Activated CD4-positive, CD25-positive, alpha-beta regulatory T cell treated with anti-CD3 and anti-CD28 coated beads, Interleukin-2, amount 50 U/mL, for 16 hours (primary cell): ENCODE measurements at places on chromosomes 6 and 20.

- no peak for DNase-seq
Observed at GRCh38 chr20:35643045-35643444, 21.7 kb downstream of the CPNE1 start.

- DNase-seq, result no peak
Observed at GRCh38 chr6:63926950-63927927, 291.6 kb downstream of the PHF3 start.

DNA sequence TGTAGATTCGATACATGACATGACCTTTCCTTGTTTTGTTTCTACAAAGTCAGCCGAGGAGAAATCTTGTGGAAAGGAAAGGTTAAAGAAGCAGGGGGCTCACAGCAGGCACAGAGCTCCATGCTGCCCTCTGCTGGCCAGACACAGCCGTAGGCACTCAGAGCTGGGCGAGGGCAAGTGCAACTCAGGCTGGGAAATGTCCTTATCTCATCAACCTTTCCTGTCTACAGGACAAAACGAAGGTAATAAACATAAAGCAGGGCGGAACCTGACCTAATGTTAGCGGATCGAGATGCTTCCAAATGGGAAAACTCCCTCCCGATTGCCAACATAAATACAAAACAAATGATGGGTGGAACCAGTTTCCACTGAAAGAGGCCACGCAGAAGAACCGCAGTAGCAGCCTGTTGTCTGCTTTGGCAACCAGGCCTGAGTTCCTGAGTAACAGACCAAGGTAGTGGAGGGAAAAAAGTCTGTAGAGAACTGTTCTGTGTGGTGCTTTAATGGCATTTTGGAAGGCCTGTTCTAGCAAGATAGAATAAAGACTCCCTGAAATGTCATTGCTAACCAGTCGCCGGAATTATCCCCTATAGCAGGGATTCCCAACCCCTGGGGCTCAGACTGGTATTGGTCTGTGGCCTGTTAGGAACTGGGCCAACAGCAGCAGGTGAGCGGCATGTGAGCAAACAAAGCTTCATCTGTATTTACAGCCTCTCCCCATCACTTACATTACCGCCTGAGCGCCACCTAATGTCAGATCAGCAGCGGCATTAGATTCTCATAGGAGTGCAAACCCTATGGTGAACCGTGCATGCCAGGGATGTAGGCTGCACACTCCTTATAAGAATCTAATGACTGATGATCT lies 85.2 kb downstream of the MBOAT1 start:
- peak; percentile 34 for DNase-seq

DNA sequence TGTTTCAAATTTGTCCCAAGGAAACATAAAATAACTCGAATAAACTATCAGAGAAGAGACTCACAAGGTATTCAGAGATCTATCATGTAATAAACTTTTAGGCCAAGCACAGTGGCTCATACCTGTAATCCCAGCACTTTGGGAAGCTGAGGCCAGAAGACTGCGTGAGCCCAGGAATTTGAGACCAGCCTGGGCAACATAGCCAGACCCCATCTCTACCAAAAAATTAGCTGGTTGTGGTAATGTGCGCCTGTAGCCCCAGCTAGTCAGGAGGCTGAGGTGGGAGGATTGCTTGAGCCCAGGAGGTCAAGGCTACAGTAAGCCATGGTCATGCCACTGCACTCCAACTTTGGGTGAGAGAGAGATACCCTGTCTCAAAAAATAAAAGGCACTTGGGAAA lies 79.2 kb upstream of the GCM1 start:
- DNase-seq, result no peak

DNA sequence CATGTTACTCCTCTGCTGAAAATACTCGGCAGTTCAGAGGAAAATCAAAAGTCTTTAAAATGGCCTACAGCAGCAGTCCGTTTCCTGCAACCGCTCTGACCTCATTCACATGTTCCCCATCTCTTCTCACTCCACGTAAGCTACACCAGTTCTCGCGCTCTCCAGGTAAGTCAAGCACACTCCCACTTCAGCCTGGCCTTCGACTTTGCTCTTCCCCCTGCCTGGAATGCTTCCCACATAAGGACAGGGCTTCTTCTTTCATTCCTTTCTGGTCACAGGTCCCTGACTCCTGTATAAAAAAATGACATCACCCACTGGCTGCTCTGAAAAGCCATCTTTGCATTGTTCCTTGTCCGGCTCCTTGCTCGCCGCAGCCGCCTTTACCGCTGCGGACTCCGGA lies 42.7 kb downstream of the MGME1 start:
- DNase-seq, result no peak

DNA sequence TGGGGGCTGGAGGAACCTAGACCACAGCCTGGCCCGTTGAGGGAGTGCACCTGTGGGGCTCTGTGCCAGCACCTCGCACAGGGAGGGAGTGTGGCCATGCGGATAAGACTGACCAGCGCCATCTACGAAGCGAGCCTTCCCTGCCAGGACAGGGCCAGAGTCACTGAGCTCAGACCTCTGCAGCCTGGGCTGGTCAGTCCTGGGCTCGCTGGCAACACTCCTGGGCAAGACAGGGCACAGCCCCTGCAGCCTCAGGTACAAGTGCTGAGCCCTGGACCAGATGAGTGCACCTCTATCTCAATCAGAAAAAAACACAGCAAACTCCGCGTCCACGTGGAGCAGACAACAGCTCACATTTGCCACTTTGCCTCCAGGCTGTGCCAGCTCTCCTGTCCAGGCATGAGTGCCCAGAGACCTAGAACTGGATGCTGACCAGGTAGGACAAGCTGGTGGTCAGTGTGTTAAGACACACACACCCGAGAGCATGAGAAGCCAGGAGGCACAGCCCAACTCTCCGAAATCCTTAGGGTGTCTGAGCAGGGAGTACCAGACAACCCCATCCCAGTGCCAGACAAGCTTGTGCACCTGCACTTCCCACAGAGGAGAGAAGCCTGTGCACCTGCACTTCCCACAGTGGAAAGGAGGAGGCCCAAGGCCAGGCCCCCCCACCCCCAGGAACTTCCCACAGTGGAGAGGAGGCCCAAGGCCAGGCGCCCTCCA lies 4.9 kb downstream of the ARFRP1 start:
- DNase-seq, result no peak

DNA sequence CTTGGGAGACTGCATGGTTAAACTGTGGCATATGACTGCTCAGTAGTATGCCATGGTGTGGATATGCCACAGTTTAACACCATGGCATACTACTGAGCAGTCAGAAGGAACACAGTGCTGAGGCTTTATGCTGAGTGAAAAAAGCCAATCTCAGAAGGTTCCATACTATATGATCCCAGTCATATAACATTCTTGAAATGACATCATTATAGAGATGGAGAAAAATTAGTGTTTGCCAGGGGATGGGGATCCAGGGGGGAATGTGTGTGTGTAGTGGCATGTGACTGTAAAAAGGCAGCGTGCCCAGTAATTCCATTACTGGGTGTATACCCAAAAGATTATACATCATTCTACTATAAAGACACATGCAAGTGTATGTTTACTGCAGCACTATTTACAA lies 85.8 kb downstream of the FOXF2 start:
- no peak for DNase-seq

DNA sequence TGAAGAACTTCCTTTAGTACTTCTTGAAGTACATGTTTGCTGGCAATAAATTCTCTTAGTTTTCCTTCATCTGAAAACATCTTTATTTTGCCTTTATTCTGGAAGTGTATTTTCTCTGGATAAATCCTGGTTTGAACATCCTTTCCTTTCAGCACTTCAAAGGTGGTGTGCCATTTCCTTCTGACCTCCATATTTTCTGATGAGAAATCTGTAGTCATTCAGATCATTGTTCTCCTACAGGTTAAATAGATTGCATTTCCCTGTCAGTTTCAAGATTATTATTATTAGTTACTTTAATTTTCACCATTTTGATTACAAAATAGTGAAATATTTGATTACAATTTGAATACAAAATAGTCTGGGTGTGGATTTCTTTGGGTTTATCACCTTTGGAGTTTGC lies 134.5 kb downstream of the CDH26 start:
- DNase-seq, result no peak

DNA sequence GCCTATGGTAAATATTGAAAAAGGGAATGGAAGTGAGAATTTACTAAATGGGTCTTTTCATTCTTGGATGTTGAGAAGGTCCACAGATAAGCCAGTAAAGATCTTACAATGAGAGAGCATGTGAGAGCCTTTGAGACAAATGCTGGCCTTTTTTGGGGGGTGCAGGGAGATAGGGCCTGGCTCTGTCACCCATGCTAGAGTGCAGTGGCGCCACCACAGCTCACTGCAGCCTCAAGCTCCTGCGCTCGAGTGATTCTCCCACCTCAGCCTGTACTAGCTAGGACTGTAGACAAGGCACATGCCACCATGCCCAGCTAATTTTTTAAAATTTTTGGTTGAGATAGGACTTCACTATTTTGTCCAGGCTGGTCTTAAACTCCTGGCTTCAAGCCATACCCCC lies 63.2 kb upstream of the TMEM181 start:
- no peak for DNase-seq

DNA sequence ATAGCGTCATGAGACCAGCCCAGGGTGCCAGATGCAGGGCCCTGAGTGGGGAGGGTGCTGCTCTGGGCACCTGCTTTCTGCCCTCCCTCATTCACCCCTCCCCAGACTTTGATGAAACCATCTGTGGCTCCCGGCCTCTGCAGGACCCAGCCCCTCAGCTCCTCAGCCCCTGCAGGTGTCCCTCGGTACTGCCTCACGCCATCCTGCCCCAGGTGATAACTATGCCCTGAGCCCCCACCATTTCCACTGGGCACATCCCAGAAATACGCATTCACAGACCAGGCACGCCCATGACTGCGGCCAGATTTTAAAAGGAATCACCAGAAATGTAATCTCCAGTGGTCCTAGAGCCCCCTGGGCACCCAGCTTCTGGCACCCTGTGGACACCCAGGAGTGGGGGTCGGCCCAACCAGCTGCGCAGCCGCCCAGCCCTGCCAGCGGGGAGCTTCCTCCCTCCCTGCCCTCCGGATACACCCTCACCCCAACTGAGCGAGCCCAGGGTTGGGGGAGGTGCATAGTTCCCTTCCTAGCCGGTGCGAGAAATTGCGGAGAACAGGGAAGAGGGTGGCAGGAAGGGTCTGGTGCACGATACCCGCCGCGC lies 615 bp upstream of the NTSR1 start:
- DNase-seq, result no peak
